ENCODE measurements at places on chromosomes 3 and 15. TPM values are rescaled to one million over a fixed set of nuclear protein-coding genes. Genes with fewer than 3 reads are reported as not detected.

The SCAMP2 gene
- 84.6 TPM for total RNA-seq

The PDZRN3 gene
- total RNA-seq = not detected

The C3orf20 gene
- not detected for total RNA-seq

The PLCL2 gene
- 4.6 TPM for total RNA-seq

The CCR9 gene
- total RNA-seq = not detected

The ABHD17C gene
- 42.2 TPM for total RNA-seq

The TIMP4 gene
- 19.0 TPM for total RNA-seq

The HRG gene
- total RNA-seq = 0.58 TPM

The USP19 gene
- total RNA-seq = 72.1 TPM

The PRTG gene
- total RNA-seq = 11.4 TPM

The GABPB1 gene
- total RNA-seq = 21.7 TPM

The KCNMB2 gene
- total RNA-seq = not detected

The COL7A1 gene
- 151 TPM for total RNA-seq

The TTC23 gene
- total RNA-seq = 21.6 TPM

The CHRD gene
- not detected for total RNA-seq

The NRG4 gene
- total RNA-seq = 5.2 TPM

The NTRK3 gene
- total RNA-seq = not detected

The B3GALNT1 gene
- 17.3 TPM for total RNA-seq

The GOLGA6D gene
- total RNA-seq = not detected

The WDR93 gene
- total RNA-seq = 1.8 TPM

The TPRG1 gene
- 1.9 TPM for total RNA-seq

The CCR2 gene
- total RNA-seq = not detected

The C2CD4A gene
- 0.09 TPM for total RNA-seq

The TRPM1 gene
- total RNA-seq = not detected

The STRIT1 gene
- not detected for total RNA-seq

The GRIP2 gene
- not detected for total RNA-seq

The GPR160 gene
- 11.1 TPM for total RNA-seq

The HDC gene
- total RNA-seq = not detected

The USP13 gene
- total RNA-seq = 24.7 TPM

The SERINC4 gene
- total RNA-seq = 0.46 TPM
